Effector CD4-positive, alpha-beta T cell (primary cell): ENCODE measurements at places on chromosomes 6 and 20.
A peak's percentile ranks its signal among the peaks of the same experiment; 100 is the strongest.

DNA sequence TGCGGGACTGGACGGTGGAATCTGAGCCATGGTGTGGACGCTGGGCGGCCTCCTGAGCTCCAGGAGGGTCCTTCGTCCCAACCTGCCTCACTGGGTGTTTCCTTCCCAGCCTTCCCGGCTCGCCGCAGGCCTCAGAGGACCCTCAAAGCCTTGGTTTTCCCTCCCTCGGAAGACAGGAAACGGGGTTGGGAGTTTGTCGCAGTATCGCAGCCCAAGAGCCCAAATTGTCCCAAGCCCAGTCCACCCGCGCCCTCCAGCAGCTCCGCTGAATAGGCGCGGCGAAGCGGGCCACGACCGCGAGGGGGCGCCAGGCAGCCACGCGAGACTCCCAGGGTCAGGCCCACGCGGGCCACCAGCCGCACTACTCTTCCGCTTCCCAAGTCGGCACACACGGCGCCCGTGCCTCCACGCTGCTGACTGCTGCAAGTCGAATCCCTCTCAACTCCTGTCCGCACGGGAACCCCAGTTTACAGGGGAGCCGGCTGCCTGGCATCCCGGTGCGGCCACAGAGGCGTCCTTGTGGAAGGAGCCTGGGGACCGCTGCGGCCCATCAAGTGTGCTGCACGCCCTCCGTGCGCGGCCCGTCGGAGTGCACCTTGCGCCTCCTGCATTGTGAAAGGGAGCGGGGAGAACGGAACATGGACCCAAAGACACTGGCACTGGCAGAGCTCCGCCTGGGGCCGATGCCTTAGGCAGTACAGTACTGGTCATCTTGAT lies 40.4 kb upstream of the HMGA1 start:
- peak; percentile 88 for DNase-seq

DNA sequence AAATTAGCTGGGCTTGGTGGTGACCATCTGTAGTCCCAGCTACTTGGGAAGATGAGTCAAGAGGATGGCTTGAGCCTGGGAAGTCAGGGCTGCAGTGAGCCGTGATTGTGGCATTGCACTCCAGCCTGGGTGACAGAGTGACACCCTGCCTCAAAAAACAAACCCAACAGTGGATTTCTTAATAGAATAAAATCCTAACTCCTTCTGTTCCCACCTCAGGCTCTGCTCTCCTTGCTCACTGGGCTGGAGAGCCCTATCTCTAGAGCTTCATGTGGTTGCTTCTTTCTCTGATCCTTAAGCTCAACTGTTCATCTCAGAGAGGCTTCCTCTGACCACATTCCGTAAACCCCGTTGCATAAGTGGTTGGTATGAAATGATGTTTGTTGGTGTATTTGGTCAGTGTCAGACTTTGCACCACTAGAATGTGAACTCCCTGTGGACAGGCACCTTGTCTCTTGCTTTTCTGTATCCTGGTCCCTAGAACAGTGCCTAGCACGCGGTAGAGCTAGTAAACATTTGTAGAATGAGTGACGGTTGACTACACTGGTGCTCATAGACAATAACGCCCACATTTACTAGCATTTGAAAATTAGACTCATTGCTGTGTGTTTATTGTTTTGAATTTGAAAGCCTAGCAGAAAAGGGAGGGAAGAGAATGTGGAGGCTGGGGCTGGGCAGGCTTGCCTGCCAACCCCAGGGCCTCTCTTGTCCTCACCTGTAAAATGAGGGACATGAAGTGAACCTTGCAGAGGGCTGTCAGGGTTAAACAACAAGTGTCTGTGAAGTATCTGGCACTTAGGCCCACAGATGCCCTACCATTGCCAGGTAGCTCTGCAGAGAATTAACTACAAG lies 4.2 kb downstream of the MAPRE1 start:
- DNase-seq, result no peak

DNA sequence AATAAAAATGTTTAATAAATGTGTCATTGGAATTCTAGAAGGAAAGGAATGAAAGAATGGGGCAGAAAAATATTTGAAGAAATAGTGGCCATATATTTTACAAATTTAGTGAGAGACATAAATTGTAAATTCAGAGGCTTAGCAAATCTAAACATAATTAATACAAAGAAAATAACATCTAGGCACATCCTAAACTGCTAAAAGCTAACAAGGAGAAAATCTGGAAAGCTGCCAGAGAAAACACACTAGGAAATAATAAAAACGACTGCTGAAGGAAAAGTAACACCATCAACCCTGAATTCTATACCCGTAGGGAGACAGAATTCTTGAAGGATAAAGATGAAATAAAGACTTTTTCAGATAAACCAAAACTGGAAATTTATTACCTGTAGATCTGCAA lies 23.8 kb downstream of the CYB5R4 start:
- no peak for DNase-seq

DNA sequence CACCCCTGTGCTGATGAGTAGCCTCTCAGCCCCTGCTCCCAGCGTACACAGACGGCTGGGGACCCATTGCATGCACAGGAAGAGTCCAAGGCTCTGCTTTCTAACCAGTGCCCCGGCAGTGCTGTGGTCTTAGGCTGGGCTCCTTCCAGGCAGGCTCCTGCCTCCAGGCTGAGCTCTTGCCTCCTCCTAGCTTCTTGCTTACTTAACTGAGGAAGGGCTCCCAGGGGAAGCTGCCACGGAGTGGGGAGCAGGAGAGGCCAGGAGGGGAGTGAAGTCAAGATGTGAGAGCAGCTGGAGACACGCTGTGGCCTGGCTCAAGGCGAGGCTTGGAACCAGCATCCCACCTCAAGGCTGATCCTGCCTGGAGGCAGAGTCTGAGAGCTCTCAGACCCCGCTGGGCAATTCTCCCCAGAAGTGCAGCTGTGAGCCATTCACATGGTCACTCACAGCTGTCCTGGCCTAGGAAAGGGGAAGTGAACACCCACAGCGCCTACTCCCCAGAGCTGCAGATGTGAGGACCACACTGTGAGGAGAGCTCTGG lies 141.0 kb downstream of the TBXT start:
- DNase-seq, result no peak

DNA sequence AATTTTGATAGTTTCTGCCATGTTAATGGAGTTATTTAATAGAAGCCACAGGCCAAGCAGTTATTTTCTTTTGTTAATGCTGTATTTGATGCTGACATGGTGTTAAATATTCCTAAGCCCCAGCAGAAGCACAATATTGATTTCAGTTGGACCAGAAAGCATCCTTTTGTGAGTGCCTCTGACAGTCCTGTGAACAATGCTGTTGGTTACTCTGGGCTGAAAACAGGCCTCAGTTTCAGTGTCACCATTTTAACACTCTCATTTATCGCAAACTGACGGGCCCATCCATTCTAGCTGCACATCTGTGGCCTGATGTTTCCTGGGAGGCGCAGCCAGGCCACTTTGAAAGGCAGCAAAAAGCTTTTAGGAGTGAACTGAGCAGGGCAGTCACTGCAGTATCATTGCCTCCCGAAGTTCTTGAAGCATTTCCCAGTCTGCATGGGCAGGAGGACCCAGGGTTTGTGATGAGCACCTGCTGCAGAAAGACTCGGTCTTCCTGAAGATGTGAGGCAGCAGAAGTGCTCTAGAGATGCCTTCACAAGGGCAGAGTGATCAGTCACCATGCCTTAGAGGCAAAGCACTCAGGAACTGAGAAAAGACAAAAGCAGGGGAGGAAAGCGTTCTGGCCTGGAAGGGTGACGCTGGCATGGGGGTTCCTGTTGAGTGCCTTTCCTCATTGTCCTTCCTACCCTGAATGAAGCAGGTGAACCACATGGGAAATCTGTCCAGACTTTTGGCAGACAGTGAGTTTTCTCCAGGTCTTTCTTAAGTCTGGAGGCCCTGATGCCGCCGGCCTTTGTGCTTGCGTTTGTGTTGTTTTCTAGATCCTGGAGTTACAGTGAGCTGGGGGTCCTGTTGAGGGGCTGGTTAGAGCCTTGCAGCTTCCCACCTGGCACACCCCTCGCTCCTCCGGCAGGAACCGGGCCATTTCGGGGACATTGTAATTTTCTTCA lies 74.0 kb downstream of the ZDHHC14 start:
- DNase-seq, result no peak

DNA sequence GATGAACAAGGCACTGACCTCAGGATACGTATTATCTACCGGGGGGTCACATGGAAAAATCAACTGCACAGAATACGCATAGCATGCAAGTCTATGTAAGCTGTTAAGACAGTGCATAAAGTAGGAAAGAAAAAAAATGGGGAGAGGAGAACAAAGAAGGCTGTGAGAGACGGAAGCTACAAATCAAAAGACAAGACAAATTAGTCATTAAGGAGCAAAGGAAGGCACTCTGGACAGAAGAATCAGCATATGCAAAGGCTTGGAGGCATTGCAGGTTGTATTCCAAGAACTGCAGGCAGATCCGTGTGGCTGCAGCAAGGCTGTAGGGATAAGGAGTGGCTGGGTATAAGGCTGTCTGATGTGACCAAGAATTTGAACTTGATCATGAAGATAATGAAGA lies 89.0 kb downstream of the NRSN1 start:
- DNase-seq, result no peak

DNA sequence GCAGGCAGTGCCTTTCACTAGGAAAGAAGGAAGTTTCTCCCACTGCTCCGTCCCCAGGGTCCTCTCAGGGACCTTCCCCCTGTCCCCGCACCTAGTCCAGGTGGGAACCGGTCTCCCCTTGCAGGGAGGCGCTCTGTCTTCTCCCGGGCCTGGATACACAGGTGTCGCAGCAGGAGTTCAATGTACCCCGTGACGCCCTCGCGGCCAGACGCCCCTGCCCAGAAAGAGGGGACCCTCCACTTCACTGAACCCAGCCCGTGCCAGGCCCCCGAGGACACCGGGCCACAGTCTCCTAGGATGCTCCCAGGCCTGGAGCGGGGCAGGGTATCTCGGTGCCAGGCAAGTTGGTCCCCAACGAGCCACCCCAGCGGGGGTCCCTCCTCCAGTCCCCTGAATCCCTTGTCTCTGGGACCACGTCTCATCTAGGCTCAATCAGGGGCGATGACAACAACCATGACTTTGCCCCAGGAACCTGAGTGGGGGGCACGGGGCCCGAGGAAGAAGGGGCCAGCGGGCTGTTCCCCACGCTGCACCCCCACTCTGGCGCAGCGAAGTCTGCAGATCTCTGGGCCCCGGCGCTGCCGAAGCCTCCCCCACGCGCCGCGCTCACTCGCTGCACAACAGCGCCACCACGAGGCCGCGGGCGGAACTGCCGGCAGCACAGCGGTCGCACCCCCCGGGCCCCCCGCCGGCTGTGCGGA lies 103.0 kb downstream of the EDN3 start:
- peak; percentile 48 for DNase-seq

GRCh38 chr20:39897781-39898466 lies 791.1 kb downstream of the MAFB start:
- no peak for DNase-seq

- no peak for DNase-seq
Measured at GRCh38 chr6:147651249-147652063, 143.0 kb downstream of the SAMD5 start.

DNA sequence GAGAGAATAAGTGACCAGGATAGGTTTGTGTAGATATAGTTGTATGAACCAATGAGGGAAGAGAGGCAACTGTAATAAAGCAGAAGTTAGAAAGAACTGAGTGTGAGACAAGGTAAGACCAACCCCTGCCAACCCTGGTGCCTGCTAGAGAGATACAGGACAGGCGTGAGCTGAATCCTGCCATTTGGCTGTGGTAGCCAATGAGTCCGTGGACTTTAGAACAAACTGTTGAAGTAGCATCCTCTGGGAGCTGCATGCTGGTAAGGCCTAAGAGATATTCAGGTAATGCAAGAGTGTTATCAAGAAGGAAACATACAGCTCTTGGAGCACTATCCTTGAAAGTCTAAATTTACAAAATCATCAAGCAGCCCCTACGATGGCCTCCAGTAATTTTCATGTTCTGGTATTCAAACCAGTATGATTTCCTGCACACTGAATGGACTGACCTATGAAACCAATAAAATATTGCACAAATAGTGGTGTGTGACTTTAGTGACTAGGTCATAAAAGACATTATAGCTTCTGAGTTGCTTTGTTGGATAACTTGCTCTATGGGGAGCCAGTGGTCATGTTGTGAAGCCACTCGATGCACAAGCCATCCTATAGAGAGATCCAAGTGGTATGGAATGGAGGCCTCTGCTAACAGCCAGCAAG lies 24.0 kb downstream of the BTBD3 start:
- no peak for DNase-seq

GRCh38 chr6:46098678-46099077 lies 31.1 kb upstream of the ENPP4 start:
- DNase-seq, result no peak

DNA sequence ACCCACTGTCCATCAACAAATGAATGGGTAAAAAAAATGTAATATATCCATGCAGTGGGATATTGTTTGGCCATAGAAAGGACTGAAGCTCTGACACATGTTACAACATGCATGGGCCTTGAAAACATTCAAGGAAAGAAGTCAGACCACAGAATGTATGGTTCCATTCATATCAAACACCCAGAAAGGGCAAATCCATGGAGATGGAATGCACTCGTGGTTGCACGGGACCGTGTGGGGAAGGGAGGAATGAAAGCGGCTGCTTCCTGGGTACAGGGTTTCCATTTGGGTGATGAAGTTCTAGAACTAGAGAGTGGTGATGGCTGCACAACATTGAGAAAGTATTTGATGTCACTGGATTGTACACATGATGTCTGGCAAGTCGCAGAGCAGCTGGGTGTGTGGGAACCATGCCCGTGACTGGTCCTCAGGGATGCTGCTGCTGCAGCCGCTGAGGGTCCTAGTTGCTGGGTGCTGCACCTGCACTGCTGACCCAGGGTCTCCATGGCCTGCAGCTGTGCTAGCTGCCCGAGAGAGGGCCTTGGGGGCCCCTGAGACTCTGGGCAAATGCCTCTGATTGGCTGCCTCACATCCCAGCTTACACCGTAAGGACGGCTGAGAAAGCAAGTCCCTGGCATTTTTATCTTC lies 220.3 kb downstream of the NRN1 start:
- no peak for DNase-seq

GRCh38 chr20:5033566-5033965 lies 32.3 kb upstream of the SLC23A2 start:
- no peak for DNase-seq

DNA sequence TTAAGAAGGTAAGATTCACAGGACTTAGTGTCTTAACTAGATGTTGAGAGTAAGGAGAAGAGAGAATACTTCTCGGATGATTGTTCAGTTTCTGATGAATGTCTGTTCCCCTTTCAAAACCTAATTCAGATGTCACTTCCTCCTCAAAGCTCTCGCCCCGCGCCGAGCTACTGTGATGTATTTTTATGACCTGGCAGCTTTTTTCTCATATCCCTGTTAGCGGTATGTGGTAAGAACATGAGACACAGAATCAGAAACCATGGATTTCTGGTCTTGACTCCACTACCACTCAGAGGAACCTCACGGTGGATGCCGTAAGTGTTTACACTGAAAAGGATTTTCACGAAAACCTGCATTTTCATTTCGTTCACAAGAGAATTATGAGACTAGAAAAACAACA lies 48.4 kb downstream of the CEP43 start:
- DNase-seq, result no peak

- no peak for DNase-seq
Measured at GRCh38 chr6:134584847-134585516, 267.1 kb upstream of the SGK1 start.

DNA sequence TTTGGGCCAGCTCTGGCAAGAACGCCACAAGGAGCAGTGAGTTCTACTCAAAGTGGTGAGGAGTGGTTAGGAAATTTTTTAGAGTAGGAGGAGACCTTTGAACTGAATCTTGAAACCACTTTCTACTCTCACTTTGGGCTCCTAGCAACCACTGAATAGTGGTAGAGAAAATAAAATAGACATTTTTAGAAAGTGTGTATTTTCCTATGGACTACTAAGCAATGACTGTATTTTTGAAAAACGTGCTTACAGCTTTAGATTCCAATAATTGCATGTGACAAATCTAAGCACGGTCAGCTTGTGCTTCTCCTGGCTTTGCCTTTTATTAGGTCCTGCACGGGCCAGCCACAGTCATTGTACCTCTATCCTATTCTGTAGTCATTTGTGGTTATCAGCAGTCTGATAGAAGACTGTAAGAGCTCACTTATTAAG lies 8.7 kb upstream of the IFNGR1 start:
- DNase-seq, result no peak
